ENCODE measurements at places on chromosomes 5 and 9.

GRCh38 chr9:89899573-89899972 lies 294.8 kb downstream of the GADD45G start:
- no peak for ATAC-seq

DNA sequence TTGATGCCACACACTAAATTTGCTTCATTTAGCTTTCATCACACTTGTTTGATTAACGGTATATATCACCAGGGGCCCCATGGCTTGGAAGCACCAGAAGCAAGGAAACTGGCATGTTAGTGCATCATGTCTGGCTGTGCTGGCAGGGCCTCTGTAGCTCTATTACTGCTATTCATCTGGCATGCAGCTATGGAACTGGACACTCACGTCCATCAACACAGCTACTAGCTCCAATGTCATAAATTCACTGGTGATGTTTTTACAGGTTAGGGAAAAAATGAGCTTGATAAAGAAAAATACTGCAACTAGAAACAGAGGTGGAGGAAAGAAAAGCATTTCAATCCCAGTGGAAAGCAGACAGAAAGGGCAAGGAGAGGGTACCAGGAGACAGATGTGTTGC lies 343.2 kb downstream of the DEPDC1B start:
- no peak for ATAC-seq

DNA sequence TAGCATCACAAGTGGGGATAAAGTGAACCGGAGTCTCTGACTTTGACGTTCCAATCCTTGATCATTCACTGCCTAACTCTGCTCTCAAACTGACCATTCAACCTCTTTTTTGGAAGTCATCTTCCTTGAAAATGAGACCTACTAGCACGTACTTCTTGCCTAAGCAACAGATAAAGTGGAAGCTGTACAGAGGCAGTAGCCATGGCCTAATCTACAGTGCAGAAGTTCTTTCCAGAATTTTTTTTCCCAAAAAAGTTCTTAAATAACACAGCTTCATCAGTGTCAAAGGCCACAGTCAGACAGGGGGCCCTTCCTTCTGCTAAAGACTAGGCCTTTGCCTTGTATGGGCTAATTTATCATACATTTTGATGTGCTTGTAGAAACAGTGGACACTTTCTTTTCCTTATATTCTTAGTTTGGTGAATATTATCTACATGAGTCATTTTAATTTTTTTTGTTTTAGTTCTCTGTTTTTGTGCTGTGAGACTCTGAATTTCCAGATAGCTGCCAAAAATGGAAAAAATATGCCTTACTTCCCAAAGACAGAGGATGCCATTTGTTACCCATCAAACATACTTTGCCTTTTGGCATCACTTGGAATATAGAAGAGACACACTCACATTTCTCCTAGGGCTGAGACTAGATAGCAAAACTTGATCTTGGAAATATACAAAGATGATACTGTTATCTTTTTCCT lies 96.3 kb upstream of the VCAN start:
- no peak for ATAC-seq

DNA sequence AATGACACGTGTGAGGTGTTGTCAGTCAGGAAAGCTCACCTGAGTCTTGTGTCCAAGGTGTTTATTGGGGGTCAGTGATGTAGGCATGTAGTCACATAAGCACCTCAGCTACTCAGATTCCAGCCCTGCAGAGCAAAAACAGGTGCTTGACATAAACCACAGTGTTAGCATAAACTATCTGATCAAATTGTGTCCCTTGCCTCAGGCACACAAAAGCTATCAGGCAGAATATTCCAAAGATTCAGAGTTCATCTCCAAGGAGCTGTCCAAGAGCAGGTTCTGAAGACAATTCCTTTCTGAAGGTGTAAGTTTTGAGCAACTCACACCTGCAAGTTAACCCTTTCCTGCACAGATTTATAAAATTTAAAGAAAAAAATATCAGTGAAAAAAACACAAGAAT lies 102.2 kb upstream of the ITGA1 start:
- no peak for ATAC-seq

- ATAC-seq = no peak
Observed at GRCh38 chr9:81096625-81097024, 592.7 kb downstream of the TLE1 start.

- ATAC-seq = no peak
Observed at GRCh38 chr5:24855485-24855884, 210.7 kb upstream of the CDH10 start.

DNA sequence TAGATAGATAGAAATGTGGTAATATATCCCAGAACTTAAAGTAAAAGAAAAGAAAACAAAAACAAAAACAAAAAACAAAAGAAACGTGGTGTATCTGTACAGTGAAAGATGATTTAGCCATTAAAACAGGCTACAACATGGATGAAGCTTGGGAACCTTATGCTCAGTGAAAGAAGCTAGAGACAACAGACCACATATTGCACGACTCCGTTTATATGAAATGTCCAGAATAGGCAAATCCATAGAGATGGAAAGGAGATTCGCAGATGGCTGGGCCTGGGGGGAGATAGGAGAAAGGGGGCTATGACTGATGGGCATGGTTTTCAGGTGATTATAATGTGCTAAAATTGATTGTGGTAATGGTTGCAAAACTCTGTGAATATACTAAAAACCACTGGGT lies 86.6 kb downstream of the ROR2 start:
- ATAC-seq = no peak

DNA sequence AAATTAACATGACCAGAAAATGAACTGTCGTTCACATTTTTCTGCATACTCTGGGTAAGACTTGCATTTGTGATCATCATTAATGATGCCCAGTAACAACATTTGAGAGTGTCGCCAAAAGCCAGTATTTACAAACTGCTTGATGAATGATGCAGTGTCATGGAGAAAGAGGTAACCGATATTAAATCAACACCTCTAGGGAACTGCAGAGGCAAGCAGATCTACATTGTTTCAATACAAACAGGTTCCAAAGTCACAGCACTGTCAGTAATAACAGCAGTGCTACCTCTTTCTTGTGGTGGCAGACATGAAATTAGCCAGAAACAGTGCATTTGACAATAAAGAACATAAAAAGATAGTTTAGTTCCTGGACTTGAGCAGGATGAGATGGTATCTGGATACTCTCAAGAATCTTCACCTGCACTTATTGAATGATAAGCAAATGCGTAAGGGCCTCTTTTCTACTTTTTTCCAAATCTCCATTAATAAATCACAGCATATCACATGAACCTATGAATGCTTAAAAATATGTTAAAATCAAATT lies 456.6 kb downstream of the ARHGEF28 start:
- ATAC-seq = no peak

DNA sequence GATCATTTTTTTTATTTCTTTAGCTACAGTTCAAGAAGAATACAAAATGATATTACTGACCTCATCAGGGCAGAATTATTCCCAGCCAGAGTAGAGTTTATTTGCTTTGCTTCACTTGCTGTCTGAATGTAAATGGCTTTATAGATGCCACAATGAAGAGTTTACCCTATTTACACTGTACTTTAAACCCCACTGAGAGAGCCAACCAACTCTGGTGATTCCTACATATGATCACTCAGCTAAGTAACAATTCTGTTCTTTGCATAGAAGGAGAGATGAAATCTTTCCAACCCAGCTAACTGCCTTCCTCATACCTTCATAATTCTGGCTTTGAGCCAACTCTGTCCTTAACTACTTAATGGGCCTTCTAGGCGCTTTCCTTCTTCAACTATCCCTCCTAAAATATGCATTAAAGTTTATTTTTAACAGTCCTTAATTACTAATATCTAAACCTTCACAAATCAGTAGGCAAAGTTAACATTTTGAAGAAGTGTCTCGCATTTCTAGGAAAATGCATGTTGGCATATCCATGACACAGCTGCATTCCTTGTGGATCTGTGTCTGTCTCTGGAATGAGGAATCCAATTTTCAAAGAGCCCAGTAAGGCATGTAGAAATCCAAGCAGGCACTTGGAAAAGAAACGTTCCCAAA lies 284.8 kb upstream of the GRAMD2B start:
- no peak for ATAC-seq

DNA sequence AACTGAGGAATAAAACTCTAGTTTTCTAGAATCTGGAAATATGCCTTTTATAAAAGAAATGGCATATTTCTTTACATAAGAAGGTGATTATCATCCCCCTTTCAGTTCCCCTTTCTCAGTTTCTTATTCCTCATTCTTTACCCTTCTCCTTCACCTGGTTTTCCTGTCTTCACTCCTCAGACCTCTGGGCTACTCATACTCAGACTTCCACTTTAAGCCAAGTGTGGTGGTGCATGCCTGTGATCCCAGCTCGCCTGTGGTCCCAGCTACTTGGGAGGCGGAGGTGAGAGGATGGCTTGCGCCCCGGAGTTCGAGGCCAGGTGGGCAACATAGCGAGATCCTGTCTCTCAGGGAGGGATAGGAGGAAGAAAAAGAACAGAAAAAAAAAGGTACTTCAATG lies 57.2 kb downstream of the RANBP6 start:
- ATAC-seq = no peak

Measured in esophagus mucosa (tissue), 1 donor.